Natural killer cell treated with Interleukin-12 subunit alpha and Interleukin-12 subunit beta and Interleukin-15 and Interleukin-18, amount 100 ng/mL, for 72 hours (primary cell): ENCODE measurements at places on chromosomes 7 and 10. TPM values are rescaled to one million over a fixed set of nuclear protein-coding genes. Genes with fewer than 3 reads are reported as not detected.

GRCh38 chr10:69914398-69915214 lies 112.9 kb downstream of the COL13A1 start:
- H3K4me3 ChIP-seq = no peak overlapping the region
- DNase-seq = peak; percentile 66
- no peaks in the 10 kb centered on the region for H3K27me3 ChIP-seq
- H3K4me1 ChIP-seq = no peaks in the 10 kb centered on the region

- H3K4me1 ChIP-seq = no peaks in the 10 kb centered on the region
- no peak for DNase-seq
- no peak overlapping the region for H3K27ac ChIP-seq
- no peaks in the 10 kb centered on the region for H3K27me3 ChIP-seq
- H3K4me3 ChIP-seq = no peak overlapping the region
These were observed 866.9 kb downstream of the LRMDA start for GRCh38 chr10:76298329-76298728.

DNA sequence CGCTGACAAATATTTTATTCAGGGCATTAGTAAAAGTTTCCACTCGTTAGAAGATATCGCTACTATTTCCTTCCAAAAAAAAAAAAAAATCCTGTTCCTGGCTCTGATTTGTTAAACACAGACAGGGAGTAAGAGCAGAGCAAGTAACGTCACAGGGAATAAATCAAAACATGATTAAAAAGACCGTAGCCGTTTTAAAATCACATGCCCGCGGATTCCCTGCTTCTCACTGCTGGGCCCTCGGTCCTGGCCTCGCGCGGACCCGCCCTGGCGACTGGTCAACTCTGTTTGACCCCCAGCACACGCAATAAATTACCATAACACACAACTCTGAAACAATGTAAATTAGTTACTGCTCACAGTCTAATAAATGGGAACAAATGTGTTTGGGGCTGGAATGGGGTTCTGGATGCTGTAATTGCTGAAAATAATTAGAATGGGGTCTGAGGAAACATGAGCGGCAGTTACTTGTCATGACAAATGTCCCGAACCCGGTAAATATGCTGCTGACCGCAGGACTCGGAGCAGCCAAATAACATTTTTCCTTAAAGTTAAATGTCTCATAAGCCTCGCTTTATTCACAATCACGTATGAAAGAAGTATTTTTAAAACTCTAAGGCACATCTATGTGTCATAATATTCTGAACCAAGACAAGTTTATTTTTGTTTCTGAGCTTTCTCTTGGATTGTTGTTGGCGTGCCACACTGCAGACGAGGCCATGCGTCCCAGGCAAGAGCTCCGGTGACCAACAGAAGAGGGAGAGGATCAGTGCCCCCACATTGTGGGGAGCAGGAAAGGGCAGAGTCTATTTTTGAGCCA lies 17.9 kb downstream of the EBF3 start:
- no peak overlapping the region for H3K4me3 ChIP-seq
- H3K27ac ChIP-seq = no peak overlapping the region
- no peaks in the 10 kb centered on the region for H3K4me1 ChIP-seq
- no peaks in the 10 kb centered on the region for H3K27me3 ChIP-seq

- H3K4me1 ChIP-seq = peaks cover 11% of the 10 kb centered on the region
- no peak overlapping the region for H3K27ac ChIP-seq
- no peak overlapping the region for H3K4me3 ChIP-seq
- H3K27me3 ChIP-seq = no peaks in the 10 kb centered on the region
These were observed 19.4 kb downstream of the ZFAND2A start for GRCh38 chr7:1140476-1141104.

- H3K36me3 ChIP-seq = no peaks in the 10 kb centered on the region
- DNase-seq = no peak
- no peaks in the 10 kb centered on the region for H3K4me1 ChIP-seq
- no peak overlapping the region for H3K4me3 ChIP-seq
- no peak overlapping the region for H3K27ac ChIP-seq
These were observed 110.9 kb upstream of the NANOS1 start for GRCh38 chr10:118918587-118918986.

FAM25A gene
- not detected for total RNA-seq

UBN2 gene
- total RNA-seq = 17.9 TPM
